ENCODE measurements at places on chromosomes 5 and 9.

DNA sequence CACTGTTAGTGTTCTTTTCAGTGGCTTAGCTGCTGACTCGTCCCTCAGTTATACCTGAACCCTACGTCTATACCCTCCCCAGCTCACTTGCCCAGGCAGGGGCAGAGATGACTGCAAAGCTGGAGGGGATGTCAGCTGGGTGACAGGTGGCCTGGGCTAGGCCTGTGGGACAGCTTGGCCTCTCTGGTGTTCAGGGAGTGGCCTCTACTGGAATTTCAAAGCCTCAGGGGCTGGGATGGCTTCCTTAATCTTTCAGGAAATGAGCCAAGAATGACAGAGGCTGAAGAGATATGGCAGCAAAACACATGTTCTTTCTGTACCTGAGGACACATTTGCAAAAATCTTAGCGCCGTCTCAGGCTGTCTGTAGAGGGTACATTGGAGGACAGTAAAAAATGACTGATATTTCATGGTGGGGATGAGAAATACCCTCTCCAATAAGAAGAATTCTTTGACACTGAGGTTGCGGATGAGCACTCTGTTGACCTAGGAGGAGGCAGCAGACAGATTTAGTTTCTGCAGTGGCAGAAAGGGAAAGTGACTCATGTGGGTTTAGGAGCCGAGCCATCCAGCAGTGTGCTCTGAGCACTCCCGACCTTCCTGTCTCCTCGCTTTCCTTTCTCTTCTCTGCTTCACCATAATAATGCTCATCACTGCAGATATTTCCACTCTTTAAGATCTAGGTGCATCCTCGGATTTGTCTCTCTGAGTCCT lies 54.4 kb downstream of the ENTREP1 start:
- DNase-seq = no peak

DNA sequence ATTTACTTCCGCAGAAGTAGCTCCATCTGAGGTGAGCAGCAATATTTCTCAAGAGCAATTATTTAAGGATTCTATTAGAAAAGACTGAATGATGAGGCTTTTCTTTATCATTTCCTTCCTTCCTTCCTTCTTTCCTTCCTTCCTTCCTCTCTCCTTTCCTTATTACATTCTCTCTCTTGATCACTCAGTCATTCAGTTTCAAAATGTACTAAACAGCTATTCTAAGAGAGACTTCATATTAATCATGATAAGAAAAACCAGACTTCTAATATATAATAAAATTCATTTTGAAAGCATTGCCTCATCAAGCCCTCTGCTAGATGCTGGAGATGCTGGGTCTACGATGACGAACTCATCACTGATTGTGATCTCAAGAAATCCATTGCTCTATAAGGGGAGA lies 30.4 kb upstream of the PAPPA start:
- DNase-seq = no peak

- DNase-seq = no peak
These were observed 233.5 kb downstream of the FRMD3 start for GRCh38 chr9:83304686-83305085.

DNA sequence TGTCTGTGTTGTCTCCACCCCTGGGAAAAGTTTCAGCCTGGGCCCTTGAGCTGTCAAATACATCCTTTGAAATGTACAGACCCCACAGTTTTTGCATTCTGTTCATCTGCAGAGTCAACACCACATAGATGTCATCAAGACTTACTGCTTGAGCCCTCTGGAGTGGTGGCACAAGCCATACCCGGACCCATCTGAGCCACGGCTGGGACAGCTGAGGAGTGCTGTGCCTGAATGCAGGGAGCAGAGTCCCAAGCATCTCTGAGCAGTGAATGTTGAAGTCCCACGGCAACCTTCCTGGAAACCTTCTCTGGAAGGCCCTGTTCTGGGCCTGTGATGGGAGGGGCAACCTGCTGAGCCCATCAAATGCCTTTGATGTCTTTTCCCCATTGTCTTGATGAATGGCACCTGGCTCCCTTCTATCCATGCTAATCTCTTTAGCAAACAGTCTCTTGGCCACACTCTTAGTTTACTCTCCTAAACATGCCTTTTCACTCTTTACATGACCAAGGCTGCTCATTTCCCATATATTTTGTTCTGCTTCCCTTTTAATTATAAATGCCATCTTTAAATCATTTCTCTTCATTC lies 92.5 kb downstream of the ATPSCKMT start:
- DNase-seq = no peak

DNA sequence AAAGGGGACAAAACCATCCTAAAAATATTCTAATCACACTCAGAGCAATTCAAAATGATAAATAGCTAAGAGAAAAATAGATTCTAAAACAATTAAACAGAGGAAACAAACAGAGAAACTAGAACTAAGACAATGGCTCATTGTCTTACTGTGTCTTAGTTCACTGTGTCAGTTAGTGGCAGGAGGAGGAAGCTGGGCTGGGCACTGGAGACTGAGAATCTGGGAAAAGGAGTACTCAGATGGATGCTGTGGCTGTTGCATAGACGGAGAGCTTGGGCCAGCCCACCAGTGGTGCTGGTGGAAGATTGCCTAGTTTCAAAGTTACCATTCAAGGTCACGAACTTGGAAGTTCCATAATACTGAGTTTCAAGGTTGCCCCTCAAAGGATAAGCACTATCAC lies 94.7 kb upstream of the IFNK start:
- no peak for DNase-seq

- DNase-seq = no peak
These were observed 106.3 kb upstream of the ZNF366 start for GRCh38 chr5:72613515-72613914.

DNA sequence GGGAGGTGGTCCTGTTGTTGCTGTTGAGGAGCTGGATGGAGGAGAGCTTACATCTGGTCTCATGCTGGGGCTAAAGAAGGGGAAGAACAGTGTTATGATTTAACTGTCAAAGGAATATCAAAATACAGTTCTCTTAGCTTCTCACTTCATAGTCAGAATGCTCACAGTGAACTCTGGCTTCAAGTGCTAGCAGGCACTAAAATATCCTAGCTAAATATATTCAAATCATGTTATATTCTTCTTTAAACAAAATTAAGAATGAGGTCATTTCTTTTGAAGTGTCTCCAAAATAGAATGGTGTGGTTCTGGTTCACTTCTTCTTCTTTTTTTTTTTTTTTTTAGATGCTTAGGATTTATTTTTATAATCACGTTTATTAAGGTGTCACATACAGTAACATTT lies 89.4 kb downstream of the NR3C1 start:
- DNase-seq = no peak

DNA sequence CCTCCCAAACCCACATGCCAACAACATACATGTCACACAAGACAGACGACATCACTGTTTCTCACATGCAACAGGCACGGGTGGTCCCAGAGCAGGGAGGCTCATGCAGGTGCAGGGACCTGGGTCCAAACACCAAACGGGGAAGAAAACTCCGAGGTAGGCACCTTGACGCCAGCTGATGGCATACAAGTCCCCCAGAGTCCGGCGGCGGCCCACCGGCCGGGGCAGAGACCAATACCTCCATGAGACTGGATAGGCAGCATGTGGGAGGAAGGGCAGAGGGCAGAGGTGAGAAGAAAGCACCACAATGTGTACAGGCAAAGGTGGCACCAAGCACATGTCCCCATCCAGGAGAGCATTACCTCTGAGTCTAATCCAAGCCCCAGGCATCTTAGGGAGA lies 73.0 kb upstream of the UBTD2 start:
- DNase-seq = no peak

GRCh38 chr5:180353048-180353979 lies at the start of gene GFPT2:
TSS of gene GFPT2 (minus strand) at chr5:180353336. CDS start at chr5:180353217, 119 bp downstream.
- DNase-seq = peak; percentile 89

GRCh38 chr5:123943151-123943550 lies 431.2 kb downstream of the CSNK1G3 start:
- no peak for DNase-seq

GRCh38 chr9:134052941-134053340 lies 14.9 kb downstream of the BRD3 start:
- DNase-seq = no peak

DNA sequence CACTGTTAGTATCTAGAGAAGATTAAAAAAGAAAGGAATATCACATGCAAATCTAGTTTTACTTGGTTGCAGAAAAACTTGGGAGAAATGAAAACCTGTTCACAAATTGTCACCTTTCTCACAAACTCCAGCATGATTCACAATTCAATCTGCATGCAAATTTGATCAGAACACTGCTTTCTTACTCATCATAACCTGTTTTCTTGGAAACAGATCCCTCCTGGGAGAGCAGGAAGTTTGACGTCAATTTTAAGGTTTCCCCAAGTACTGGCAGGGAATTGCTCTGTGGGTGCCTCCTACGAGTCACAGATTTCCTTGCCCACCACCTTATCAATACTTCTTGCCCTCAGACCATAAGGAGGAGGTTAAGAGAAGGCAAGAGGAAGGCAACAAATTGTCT lies 30.2 kb upstream of the HTR4 start:
- no peak for DNase-seq

- DNase-seq = no peak
These were observed 31.6 kb upstream of the F2RL1 start for GRCh38 chr5:76787237-76787636.

DNA sequence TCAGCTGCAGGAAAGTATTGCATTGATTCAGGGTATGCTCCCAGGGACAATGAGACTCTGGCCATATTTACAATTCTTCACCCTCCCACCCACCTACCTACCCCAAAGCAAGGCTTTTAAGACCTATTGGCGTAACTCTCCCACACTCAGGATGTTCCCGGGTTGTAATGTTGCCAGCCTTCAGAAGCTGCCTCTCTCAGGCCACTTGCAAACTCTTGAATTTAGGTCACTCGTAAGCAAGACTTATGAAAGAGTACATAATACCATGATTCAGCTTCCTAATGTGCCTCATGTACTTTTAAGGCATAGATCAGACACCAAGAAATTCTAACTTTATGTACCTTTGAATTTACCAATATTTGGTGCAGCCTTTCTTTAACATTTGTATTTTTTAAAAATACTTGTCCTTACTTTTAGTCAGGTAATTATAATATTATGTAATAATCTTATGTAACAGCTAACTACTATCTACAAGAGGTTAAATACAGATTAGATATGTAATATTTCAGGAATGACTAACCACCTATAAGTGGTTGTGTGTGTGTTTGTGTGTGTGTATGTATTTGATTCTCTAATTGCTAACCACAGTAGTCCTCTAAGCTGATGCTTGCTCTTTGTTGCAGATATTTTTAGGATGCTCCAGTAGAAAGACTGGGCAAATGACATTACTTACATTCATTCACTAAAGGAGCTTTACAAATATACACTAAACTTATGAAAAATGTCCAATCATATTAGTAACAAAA lies 630.5 kb upstream of the MEF2C start:
- DNase-seq = no peak

- DNase-seq = no peak
These were observed at the start of gene GPX8 for GRCh38 chr5:55159763-55160492. TSS of gene GPX8 (plus strand) at chr5:55160171. CDS start at chr5:55160193, 22 bp downstream.

- DNase-seq = no peak
These were observed 58.9 kb upstream of the RAPGEF6 start for GRCh38 chr5:131693894-131694293.

GRCh38 chr5:127042593-127042992 lies 12.2 kb upstream of the MARCHF3 start:
- DNase-seq = no peak

GRCh38 chr5:100970646-100971255 lies 67.7 kb upstream of the ST8SIA4 start:
- DNase-seq = no peak

- no peak for DNase-seq
These were observed 89.4 kb upstream of the SH3PXD2B start for GRCh38 chr5:172543484-172544298.

DNA sequence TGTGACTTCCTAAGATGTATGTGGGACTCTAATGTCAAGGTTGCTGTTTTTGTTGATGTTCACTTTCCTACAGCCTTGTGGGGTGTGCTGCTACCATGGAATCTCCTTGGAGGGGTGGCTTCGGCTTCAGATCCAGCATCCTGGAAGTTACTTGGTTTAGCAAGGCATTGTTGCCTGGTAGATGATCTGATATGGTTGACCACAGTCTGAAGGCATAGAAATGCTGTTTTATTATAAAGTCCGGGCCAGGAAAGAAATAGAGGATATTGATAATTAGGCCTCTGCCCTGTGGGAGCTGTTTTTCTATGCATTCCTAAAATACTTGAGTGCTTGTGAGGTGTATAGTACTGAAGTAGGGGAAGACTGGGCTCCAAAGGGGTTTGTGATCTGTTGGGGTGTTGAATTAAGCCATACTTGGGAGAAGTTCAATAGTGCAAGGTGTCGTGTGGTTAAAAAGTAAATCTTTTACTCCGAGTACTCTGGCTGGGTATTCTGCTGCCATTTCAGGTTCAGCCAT lies 27.3 kb upstream of the CREBRF start:
- no peak for DNase-seq

GRCh38 chr9:137108608-137109249 lies 5.8 kb downstream of the DPP7 start:
- DNase-seq = no peak

DNA sequence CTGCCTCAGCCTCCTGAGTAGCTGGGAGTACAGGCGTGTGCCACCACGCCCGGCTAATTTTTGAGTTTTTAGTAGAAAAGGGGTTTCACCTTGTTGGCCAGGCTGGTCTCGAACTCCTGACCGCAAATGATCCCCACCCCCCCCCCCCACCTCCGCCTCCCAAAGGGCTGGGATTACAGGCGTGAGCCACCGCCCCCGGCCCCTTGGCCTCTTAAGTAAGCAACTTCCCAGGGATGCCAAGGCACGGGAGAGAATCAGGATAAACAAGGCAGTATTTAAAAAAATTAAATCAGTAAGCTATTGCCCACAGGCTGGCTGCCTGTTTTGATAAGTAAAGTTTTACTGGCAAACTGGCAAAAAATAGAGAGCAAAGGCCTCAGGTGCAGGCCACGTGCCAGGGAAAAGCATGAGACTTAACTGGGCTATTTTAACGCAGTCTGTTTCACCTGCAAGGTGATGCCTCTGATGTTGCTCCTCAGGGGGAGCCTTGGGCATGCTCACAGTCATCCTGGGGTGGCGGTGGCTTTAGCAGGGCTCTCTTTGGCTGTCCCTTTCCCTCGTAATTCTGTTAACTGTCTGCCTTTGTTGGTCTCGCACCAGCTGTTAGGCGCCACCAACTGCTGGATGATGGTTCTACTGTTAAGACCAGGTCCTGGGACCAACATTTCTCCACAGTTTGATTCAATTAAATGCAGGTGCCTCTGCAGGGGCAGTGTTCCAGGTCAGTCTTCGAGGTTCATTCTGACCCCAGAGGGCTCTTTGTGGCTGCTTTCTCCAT lies 19.4 kb upstream of the RNF130 start:
- DNase-seq = no peak

DNA sequence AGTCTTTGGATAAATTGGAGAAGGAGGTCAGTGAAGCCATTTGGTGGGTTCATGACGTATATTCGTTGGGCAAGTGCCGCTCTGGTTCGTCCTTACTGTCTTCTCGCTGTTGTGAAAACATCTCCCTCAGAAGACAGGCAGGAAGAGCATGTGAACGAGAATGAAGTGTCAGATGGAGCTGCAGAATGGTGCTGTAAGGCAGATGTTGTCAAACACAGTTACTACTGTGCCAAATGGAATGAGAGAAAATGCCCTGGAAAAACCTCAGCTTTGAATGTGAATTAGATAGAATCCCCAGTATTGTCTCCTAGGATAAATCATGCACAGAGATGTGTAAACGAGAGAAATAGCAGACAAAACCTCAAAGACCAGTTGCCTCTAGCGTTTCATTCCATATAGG lies 121.5 kb downstream of the CAMK4 start:
- no peak for DNase-seq

GRCh38 chr5:43367909-43368669 lies 44.1 kb downstream of the CCL28 start:
- no peak for DNase-seq

GRCh38 chr5:151020304-151021110 lies at the start of gene GPX3:
TSS of gene GPX3 (plus strand) at chr5:151020591. CDS start at chr5:151020655, 64 bp downstream.
- peak; percentile 50 for DNase-seq
